ENCODE measurements at places on chromosomes 1 and 21.

DNA sequence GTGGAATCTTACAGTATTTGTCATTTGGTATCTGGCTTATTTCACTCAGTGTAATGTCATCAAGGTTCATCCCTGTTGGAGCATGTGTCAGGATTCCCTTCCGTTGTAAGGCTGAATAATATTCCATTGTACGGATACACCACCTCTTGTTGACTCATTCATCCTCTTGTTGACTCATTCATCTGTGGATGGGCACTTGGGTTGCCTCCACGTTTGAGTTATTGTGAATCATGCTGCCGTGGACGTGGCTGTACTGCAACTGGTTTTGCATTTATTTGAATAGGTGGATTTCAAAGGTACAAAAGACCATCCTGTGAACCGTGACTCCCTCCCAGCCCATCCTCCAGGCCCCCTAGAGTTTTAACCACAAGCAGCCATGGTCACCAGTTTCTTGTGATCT, 11.9 kb upstream of the TCP10L start:
- DNase-seq = peak; percentile 99

GRCh38 chr1:243443557-243443956, 187.7 kb downstream of the SDCCAG8 start:
- DNase-seq = no peak

- DNase-seq = no peak
Observed at GRCh38 chr1:210505601-210506496, 177.1 kb downstream of the HHAT start.

DNA sequence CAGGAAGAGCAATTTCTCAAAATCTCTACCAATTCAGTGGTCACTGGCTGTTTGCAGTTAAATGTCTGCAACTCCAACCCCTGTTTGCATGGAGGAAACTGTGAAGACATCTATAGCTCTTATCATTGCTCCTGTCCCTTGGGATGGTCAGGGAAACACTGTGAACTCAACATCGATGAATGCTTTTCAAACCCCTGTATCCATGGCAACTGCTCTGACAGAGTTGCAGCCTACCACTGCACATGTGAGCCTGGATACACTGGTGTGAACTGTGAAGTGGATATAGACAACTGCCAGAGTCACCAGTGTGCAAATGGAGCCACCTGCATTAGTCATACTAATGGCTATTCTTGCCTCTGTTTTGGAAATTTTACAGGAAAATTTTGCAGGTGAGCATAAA, 167.2 kb downstream of the CRB1 start:
- DNase-seq = no peak

- peak; percentile 100 for DNase-seq
Observed at GRCh38 chr1:44327679-44328491, 27.2 kb downstream of the ERI3 start.

DNA sequence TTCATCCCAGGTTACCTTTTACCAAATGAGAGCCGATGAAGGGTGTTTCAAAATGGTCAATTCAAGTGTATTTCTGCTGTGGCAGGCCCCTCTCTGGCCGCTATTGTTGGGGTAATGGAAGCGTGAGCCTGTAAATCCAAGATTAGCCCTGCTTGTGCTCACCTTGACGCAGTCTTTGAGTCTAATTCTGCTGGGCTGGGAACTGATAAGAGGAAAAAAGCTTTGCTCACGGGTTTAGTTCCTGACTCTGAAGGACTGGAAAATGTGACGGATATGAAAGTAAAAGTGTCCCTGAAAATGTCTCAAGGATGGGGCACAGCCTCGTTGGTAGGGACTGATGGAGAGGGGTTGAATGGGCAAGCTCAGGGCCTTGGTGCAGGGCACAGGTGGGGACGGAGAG, 125.9 kb upstream of the GALNT2 start:
- no peak for DNase-seq

DNA sequence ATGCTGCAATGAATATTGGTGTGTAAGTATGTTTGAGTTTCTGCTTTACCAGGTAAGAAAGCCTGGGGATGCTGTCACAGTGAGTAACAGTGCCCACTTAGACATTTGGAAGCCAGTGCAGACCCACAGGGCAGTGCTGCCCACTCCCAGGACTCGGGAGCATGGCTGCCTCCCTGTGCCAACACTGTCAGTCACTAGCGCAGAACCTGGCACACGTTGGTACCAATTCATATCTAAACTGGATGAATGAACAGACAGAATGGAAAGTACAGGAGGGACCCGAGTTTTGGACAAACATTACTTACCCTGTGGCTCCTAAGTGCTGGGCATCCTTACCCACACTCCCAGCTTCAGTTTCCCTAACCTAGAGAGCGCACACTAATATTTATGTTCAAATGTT, 1.6 kb upstream of the EVA1C start:
- DNase-seq = no peak

Data from bronchial epithelial cell (primary cell).